ENCODE measurements at places on chromosomes 4 and X.

DNA sequence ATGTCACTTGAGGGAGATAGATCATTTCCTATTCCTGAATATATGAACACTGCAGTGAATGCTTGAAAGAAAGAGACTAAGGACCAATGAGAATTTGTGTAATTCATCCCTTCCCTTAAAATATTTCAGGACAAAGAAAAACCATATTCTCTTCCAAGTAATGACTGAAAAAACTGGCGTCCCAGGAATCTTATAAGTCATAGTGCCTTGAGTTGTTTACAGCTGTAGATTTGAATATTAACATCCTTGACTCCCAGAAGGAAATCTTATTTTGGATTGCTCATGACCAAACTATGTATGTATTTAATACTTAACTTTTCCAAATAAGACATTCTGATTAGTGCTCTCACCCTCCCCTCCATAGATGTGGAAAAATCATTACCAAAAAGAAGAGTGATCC, 55.5 kb downstream of the CLDN22 start:
- DNase-seq, result no peak

- no peak for DNase-seq
Measured at GRCh38 chr4:123408471-123409084, 12.0 kb downstream of the SPRY1 start.

DNA sequence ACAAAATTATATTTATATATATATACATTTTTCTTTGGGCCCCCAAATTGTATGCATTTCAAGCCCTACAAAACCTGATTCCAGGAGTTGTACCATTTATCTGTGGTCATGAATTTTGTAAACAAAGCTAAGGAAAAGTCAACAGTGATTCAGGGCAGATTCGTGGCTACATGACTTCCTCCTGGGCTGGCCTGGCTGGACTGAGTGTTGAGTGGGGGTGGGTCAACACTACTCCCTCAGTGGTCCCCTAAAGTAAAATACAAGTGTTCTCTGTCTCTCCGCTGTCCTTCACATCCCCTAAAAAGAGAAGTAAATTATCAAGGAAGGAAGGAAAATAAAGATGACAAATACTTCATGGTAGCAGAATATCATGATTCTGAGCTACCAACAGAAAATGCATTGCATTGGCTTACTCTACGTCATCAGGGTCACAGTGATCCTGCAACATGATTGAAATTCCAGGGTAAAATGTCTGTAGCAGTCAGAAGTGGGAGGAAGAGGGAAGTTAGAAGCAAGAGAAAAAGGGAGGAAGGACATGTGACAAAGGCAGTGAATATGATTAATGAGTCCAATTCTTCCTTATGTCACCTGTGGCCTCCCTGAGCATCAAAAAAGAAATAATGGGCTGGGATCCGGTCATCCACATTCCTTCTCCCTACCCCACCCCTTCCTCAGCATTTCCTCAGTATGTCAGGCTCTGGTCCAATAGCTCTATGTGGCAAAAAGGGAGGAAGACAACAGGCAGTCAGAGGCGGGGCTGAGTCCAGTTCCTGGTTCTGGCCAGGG, 42.4 kb upstream of the MYOZ2 start:
- DNase-seq, result no peak

DNA sequence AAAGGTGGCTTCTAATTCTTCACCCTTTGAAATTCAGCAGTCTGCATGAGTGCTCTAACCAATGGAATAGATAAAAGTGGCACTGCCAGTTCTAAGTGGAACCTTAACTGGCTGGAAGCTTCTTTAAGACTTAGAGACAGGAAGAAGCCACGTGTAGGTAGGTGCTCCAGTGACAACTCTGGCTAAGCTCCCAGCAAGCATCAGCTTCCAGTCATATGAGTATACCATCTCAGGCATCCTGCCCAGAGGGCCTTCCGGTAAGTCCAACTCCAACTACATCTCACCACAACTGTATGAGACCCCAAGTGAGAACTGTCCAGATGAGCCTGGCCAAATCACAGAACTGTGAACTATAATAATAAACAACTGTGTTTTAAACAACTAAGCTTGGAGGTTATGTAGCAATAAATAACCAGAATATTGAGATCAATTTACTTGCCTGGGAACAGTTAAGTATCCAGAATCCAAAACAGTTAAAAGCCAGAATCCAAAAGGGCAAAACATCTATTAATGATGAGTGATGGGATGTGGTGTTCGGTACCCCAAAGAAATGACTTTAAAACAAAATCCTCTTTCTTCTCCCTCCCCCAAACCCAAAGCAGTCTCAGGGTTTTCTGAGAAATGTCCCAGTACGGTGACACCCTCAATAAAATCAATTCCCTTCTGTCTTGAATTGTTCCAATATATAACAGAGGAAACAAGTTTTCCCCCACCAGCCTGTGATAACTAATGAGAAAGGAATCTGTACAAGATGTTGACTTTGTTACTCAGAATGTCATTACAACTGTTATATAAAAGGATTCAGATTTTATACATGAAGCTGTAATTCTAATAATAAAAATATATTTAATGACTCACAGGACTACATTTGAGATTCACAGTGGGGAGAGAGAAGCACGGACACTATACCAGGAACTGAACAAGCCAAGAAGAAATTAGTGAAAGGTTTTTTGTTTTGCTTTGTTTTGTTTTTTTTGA, 4.2 kb downstream of the TSPAN5 start:
- DNase-seq, result no peak

DNA sequence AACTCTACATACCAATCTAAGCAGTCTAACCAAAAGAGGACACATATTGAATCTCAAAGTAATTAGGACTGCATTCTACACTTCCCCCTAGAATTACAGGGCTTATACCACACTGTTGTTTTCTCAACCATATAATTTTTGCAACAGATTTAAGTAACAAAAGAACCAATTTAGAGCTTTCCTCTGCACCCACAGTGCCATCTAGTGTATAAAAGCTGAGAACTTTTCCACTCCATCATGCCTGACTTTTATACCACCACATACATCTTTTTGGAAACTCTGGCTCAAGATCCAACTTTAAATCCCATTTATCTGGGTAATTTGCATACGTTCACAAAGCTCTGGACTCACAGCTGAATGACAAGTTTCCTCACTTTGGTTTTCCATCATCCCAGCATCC, 99.5 kb downstream of the EFHC2 start:
- no peak for DNase-seq

DNA sequence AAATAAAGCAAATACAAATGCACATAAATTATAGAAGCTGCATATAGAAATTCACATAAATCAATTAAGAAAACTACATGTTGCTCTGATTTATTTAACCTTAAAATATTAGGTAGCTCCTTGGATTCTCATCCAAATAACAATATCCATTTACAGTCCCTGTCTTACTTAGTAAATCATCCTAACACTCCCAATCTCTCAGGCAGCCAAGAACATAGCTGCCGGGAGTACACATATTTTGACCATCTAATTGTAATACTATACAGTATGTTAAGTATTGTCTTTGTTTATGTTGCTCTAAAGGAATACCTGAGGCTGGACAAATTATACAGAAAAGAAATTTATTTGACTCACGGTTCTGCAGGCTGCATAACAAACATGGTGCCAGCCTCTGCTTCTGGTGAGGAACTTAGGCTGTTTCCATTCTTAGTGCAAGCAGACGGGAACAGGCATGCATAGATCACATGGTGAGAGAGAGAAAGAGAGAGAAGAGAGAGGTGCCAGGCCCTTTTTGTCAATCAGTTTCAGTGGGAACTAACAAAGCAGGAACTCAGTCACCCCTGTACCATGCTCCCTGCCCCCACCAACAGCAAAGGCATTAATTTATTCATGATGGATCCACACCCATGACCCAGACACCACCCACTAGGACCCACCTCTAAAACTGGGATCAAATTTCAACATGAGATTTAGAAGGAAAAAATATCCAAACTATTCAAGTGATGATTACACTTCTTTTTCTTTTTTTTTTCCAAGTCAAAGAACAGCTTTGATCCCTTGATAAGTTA, 614.8 kb upstream of the TECRL start:
- DNase-seq, result no peak

DNA sequence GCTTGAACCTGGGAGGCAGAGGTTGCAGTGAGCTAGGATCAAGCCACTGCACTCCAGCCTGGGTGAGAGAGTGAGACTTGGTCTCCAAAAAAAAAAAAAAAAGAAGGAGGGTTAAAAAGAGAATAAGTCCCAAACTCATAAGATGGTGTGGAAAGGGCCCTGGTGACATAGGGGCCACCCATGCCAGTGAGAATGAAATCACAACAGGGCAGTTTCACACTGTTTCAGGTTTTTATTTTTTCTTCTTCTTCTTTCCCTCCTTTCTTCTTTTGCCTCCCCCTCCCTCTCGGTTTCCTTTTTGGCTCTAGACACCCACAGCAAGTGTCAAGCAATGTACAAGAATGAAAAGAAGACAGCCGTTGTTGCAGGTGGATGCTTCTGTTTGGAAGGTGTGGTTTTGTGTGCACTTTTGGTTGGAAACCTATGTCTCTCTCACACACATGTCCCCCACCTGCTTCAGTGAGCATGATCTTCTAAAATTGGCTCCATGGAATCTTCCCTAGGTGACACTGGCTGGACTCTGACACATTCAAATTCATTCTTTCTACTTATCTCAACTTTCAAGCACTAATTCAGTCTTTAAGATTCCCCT, 14.4 kb upstream of the TLR8 start:
- DNase-seq, result peak; percentile 85

GRCh38 chrX:9071031-9071650, 37.2 kb upstream of the FAM9B start:
- DNase-seq, result no peak

DNA sequence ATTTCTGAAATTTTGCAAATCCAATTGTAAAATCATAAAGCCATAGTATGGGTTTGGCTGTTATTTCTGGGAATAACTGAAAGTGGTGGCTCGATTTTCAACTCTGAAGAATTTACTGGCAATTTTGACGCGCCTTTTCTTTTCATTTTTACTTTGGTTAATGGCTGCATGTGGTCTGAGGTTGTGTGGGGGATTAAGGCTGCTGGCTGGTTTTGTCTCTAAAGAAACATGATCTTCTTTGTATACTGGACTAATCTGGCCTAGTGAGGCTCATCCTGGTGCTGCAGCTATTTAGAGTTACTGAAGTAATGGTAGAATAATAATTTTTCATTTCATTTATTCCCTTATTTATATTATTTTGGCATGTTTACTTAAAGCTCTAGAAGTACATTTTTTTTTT, 164.0 kb downstream of the RNF150 start:
- no peak for DNase-seq

GRCh38 chr4:165625281-165625680, 246.5 kb downstream of the CPE start:
- no peak for DNase-seq

DNA sequence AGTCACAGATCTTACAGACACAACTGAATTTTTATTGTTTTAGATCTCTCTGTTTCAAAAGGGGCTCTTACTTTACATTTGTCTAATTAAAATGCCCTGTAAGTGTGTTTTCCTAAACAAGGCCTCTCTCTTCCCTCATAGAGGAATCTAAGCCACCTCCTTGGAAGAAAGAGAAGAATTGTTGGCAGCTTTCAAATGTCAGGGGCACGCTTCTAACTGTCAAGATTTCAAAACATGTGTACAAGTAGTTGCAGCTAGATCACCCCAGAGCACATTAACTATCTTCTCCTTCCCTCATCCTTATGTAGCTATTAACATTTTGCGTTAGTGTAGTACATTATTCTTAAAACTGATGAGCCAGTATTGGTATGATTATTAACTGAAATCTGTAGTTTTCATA, 266.5 kb upstream of the BOD1L1 start:
- no peak for DNase-seq

DNA sequence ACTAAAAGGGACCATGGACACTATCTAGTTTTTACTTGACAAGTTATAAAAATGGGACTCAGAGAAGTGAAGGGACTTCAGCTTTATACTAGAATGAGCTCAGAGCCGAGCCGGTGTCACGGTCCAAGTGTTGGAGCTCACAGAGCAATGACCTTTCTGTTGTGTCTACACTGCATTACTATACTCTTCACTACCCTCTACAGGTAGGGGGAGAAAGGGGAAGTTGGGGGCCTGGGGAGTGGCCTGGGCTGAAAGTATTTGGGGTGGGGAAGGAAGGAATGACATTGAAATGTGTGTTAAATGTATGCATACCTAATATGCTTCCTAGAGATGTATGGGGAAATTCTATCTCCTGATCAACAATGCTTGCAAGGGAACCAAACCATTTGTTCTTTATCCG, 48.8 kb upstream of the HHIP start:
- DNase-seq, result no peak

- no peak for DNase-seq
Measured at GRCh38 chr4:42112846-42113245, 39.6 kb downstream of the BEND4 start.

GRCh38 chrX:139454743-139455142, 75.8 kb upstream of the F9 start:
- no peak for DNase-seq

DNA sequence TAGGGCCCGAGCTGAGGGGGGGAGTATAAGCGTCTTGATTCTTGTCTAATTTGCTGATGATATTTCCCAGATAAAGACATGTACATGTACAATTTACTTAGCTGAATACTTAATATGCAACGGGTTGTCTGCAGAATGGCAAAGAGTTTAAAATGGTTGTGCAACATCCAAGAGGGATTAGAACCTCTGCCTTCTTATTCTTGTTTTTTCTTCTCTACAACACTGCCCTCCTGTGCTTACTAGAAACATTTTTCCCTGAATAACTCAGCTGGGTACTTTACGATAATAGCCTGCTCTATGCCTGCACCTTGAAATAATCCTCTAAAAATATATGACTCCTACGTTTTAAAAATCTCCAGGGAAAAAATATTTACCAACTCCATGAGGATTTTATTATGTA, 41.8 kb downstream of the INTS12 start:
- DNase-seq, result no peak

DNA sequence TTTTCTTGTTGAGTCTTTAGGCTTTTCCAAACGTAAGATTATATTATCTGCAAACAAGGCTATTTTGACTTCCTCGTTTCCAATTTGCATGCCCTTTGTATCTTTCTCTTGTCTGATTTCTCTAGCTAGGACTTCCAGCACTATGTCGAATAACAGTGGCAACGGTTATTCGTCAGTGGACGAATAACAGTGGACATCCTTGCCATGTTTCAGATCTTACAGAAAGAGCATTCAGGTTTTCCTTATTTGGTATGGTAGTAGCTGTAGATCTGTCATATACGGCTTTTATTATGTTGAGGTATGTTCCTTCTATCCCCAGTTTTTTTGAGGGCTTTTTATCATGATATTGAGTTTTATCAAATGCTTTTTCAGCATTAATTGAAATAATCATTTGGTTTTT, 634.6 kb upstream of the ADGRL3 start:
- DNase-seq, result no peak
